Activated CD4-positive, alpha-beta T cell treated with anti-CD3 and anti-CD28 coated beads, Interleukin-2, amount 50 U/mL, for 4 hours (primary cell): ENCODE measurements at places on chromosomes 4 and X.

DNA sequence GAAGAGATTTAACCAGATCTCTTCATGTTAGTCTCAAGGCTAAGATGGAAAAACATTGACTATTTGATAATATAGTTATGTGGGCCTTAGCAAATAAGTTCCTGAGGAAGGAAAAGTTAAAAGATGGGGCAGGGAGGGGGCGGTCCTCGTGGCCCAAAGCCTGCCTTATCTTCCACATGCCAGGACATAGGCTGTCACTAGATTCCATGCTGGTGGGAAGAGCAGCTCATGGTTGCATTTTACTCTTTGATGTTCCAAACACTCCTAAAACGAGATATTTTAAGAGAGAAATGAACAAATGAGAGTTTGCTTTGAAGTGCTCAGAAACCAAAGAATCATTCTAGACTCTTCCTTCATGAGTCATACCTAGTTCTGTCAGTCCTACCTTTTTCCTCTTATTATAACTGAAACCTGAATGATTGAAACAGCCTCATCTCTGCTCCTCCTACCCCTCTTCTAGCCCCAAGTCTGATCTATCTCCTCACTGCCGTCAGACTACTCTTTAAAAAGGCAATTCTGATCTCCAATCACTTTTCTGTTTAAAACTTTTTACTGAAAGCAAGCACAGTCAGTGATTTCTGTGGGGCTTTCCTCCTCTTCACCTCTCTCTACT is 25.1 kb downstream of the RAB9B start:
- DNase-seq = no peak

DNA sequence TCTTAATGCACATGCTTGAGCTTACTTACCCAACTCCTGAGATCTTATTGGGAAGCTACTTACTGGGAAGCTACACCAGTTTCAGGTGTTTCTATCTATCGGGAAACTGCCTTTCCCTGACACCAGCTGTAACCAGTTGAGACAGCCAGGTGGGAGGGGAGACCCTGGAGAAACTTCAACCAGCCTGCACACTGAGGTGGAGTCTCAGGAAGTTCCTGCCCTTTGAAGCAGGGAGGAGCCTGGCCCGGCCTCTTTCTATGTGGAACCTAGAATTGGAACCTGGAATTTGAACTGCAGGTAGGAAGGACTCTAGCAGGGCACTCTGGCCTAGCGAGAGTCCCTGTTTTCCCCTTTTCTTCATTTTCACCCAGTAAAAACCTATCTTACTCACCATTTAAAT is 425.8 kb upstream of the PABPC4L start:
- no peak for DNase-seq

DNA sequence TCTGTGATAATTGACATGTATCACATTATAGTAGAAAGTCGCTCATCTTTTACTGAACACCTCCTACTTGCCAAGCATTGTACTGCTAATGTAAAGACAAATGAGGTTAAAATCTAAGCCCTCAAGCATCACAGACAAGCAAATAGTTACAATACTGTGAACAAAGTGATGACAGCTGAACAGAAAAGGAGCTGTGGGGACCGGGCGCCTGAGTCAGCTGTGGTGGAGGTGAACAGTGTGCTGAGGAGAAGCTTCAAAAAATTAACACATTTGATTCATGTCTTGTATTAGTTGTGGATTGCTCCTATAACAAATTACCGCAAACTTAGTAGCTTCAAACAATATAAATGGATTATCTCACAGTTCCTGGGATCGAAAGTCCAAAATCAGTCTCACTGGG is 124.3 kb downstream of the MAPK10 start:
- DNase-seq = no peak

DNA sequence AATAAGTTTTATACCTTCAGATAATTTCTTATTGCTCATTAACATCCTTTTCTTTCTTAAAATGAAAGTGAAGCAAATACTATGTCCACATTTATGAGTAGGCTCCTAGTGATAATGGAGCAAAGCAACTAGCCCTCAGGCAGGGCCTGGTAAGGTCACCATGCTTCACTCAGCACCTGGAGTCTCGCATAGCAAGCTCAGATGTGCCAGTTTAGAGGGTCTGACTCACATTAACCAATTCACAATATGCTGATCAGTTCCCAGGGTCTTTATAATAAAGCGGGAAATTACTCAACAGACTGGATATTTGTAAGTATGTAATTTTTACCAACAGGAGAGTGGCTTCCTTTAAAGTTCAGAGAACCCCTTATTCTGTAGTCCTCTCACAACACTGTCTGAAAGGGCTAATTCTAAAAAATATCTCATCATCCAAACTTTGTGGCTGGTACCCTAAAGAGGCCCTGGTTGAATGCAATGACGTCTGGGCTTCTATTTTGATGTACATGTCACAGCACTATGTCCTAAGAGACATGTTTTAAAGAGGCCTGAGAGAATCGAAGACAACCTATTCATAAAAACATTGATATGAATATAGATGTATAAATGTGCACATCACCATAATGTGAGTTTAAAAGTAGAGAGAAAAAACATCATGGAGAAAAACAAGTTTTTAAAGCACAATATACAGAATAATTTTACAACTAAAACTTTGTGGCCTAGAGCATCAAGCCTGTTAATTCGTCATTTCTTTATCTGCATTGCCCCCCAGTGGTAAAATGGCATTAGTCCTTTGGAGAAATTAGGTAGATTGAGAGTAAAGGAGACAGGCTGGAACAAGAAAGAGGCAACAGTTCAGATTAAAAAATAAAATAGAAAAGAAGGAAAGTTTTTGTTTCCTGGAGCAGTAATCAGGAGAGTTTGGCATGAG is 44.3 kb downstream of the IL21 start:
- no peak for DNase-seq

DNA sequence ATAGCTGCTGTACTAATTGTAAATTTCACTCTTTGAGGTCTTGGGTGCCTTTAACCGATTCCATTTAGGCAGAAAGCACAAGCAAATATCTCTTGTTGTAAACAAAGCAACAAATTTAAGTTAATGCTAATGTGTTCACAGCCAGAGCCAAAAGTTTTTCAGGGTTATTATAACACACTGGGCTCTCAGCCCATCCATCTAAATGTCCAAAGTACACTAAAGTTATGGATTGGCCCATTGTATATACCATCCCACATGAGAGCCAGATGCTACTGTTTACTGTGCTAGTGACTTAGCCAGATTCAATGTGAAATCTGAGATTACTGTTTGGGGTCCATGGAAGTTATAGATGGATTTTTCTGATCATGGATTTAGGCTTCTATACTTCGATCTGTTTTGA is 186.7 kb downstream of the LARP7 start:
- DNase-seq = no peak

GRCh38 chr4:89245459-89245858 is 62.1 kb downstream of the GPRIN3 start:
- no peak for DNase-seq

GRCh38 chr4:8589336-8589735 is 3.2 kb upstream of the CPZ start:
- DNase-seq = no peak

- DNase-seq = no peak
These were observed 6.6 kb downstream of the TIMM17B start for GRCh38 chrX:48890934-48891401.

DNA sequence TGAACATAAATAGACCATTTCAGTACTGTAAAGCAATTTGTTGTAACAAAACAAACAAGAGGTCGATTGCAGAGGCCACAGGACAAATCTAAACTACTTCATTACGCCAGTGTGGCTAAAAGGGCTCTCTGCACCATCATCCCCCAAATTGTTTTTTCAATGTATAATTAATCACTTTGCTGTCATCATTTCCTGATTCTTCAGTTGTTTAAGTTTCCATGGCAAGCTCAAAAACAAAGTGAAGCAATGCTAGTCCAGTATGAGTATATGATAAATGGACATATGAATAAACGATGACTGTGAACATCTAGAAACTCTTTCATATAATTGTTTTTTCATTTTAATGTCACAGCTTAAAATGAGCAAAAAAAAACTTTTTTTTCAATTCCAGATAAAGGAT is 235.4 kb upstream of the FGF13 start:
- no peak for DNase-seq
